Activated T-helper 1 cell treated with anti-CD3 and anti-CD28 coated beads, Interleukin-2, amount 50 U/mL, for 16 hours (primary cell): ENCODE measurements at places on chromosomes 3 and 15.

GRCh38 chr3:161700998-161701397 is 204.4 kb downstream of the OTOL1 start:
- DNase-seq: no peak

- DNase-seq: no peak
These were observed 6.1 kb downstream of the CP start for GRCh38 chr3:149215515-149215914.

DNA sequence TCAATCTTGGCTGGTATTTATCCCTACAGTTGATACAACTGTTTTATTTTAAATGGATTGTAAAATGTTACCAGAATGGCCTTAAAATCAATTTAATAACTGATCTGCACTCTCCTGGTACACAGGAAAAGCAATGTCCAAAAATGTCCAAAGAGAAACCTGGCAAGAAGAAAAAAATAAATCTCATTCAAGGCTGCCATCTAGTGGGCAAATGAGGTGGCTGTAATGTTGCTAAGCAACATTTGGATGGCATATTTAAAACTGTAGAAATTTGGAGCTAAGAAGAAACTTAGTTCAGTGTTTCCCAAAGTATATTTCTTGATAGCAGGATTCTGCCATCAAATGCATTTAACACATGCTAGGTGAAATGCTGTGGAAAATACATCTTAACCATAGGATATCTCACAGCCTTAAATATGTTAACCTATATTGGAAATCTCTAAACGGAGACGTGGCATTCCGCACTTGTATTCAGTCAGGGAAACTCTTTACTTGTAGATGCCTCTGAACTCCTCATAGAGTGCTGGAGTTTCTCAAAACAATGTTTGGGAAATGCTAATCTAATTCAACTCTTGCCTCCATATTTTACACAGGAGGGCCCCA is 216.8 kb downstream of the ERC2 start:
- no peak for DNase-seq

- DNase-seq: no peak
These were observed 132.9 kb upstream of the LPP start for GRCh38 chr3:188021041-188021440.

DNA sequence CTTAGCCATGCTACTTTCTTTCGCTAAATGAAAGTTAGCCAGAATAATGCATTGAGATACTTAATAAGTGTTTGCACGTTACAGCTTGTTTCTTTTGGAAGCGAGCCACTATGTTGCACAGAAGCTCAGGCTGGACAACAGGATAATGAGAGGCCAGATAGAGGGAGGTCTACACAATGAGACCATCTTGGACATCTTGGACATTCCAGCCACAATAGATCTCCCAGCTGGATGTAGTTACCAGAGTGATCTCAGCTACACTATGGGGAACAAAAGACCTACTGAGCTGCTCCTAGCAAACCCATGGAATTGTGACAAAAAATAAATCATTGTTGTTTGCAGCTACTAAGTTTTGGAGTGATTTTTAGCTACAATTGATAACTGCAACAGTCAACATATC is 540.1 kb upstream of the SEMA6D start:
- DNase-seq: no peak

DNA sequence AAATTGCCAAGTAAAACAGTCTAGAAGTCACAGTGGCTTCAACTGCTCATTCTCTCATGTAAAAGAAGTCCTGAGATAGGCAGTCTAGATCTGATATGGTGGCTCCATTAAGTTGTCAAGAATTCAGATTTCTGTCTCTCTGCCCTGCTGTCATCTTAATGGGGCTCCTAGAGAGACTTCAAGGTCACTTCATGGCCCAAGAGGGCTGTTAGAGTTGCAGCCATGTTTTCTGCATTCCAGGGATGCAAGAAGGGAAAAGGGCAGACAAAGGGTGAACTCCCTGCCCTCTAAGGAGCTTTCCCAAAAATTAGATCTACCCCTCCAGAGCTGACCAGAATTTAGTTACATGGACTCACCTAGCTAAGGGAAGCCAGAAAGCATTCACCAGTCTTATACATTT is 23.1 kb downstream of the ABHD2 start:
- no peak for DNase-seq
